ENCODE measurements at places on chromosomes 7 and 10.

DNA sequence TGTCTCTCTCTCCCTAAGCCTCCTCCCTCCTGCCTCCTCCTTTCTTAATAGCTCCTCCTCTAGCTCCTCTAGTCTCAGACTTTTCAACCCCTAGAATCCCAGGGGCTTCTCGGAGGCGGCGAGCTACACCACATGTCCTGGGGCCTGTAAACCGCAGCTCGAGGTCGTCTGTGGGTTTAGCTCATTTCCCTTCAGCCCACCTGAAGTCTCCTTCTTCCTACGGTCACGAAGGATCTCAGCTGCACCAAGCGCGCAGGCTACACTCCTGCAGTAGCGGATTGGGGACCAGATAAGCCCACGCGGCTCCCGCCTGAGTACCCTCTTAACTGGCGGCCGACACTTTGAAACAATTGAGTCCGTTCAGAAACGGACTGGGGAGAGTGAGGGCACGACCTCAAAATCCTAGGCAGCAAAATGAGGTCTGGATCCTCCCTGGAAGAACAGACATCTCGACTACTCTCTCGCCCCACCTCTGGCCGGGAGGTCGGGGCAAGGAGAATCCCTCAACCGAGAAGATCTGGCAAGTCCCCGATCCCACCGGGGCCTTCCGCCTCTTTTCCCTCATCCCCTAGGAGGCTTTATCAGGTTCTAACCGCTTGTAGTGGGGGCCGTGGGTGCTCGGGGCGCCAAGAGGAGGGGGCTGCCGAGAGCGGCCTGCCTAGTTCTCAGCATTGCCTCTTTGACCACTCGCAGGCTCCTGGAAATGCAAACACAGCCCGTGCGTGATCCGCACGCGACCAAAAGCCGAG is 1.3 kb upstream of the SORCS3 start:
- no peak for DNase-seq

DNA sequence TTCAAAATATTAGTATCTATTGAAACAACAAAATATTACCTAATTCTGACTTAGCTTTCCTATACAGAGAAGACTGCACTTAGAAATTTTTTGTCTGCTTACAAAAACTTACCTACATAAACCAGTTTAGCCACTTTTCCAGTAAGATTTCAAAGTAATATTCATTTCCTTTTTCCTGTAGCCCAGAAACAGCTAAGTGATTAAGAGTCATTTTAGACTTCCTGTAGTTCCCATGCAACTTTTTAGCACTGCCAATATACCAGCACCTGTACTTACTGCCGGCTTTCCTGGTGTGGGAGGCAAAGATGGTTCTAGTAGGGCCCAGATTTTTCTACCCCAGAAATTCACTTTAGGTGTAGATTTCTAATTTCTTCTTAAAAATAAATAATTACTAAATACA is 21.8 kb downstream of the NT5C2 start:
- DNase-seq: no peak

GRCh38 chr10:103193820-103194529 is 903 bp upstream of the NT5C2 start:
- no peak for DNase-seq

DNA sequence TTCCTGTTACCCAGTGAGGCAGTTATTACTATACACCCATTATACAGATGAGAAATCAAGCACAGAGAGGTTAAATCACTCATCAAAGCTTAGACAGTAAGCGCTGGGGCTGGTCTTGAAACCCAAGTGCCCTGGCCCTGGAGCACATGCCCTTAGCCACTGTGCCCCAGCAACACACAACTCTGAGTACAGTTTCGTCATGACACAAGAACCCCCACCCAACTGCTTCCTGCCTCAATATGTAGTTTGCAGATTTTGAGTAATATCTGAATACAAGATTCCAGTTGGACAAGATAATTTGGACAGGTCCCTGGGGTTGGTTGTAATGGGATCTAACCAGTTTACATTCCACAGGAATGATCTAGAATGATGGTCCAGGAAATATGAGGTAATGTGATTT is 62.8 kb downstream of the SH3PXD2A start:
- no peak for DNase-seq

DNA sequence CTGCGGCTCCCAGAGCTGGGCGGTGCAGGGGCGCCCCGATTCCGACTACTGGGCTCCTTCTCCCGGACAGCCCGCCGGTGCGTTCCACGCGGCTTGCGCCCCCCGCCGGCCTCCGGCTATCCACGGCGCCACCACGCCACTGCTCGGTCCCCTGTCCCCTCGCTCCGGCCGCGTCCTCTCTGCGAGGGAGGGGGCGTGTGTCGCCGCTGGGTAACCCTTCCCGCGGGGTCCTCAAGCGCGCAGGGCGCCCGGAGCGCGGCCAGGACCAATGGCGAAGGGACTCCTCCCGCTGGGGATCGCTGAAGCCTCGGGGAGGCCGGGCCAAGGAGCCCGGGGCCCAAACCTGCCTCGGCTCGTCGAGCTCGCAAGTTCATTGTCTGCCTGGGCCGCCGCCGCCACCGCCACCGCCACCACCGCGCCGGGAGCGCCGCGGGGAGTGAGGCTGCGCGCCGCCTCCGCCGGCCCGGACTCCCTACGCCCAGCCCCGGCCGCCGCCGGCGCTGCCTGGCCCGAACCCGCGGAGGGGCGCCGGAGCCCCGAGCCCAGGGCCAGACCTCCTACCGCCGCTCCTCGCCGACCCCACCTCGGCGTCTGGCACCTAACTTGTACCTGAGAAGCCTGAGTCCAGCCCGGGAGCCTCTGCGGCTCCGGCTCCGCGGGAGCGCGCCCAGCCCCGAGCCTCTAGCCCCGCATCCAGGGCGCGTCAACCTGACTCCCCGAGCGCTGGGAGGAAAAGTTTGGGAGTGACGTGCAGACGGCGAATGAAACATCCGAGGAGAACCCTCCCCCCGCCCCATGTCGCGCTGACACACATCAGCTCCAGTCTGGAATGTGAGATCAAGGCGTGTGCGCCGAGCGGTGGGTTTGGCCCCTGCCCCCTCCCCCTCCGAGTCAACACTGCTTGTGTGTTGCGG is at the start of gene CHST15:
Gene CHST15 (minus strand): TSS at position 739 of the 914 bp plus-strand sequence. CDS start 47,386 bp downstream, outside the sequence.
- DNase-seq: peak; percentile 58

DNA sequence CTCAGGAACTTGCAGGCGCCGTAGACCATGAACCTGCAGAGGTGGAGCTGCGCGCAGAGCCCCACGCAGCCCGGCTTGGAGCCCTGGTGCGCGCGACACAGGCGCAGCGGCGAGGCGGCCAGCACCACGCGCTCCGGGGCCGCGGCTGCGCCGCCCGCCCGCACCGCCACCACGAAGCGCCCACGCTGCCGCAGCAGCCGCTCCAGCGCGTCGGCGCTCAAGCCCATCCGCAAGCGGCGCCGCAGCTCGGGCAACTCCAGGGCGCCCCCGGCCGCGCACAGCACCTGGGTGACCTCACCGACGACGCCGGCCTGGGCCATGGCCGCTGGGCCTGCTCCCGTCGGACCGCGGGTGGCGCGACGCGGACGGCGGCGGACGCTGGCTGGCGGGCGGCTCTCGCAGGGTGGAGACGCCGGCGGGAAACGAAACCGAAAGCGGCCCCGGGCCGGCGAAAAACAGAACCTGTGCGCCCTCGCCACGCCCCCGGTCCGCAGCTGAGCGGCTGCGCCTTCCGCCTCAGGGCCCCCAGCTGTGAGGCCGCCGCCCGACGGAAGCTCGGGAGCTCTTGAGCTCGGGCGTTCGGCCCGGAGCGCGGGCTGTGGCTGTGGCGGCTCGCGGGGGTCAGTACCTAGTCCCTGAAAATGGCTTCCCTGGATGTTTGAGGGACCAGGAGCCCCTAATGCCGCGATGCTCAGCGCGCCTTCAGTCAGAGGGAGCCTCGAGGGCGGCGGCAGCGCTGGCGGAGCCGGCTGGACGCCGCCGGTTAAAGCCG is at the start of gene PARP12:
Gene PARP12 (minus strand): TSS at position 424 of the 772 bp plus-strand sequence. CDS start 104 bp downstream, at position 320.
- peak; percentile 60 for DNase-seq

DNA sequence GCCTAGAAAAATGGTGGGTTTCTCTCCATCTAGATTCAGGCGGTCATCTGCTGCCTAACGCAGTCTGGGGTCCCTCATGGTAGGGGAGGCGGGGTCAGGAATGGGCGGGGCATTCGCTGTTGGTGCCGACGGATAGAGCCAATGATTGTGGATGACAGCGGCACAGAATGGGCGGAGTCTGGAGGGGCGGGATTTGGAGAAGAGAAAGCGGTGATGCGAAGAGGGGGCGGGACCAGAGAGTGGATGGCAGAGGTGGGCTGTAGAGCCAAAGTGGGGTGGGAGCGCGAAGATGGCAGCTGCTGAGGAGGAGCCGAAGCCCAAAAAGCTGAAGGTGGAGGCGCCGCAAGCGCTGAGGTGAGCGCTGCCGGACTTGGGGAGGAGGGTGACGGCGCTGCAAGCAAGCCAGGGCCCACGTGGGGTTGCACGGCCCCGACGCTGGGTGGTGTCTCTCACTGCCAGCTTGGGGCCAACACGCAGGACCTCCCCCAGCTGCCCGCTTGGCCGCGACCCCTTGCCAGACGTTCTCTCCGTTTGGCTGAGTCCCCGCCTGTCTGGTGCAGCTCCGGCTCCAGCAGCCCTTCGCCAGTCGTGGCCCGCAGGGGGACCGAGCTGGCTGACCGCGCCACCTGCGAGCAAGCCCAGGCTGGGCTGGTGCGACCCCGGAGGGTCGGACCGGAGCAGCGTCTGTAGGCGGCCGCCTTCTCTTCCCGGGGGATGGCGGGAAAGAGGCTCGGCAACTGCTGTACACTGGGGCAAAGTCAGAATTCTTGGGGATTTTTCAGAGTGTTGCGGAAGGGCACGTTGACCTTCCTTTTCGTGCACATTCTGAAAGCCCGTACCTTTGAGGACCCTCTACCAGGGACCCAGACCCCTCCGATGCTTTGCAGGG is at the start of gene ADK:
Gene ADK (plus strand): TSS at position 232 of the 889 bp plus-strand sequence. CDS start 58 bp downstream, at position 290.
- peak; percentile 99 for DNase-seq

- no peak for DNase-seq
Observed at GRCh38 chr7:116439841-116440549, 59.5 kb upstream of the CAV2 start.

DNA sequence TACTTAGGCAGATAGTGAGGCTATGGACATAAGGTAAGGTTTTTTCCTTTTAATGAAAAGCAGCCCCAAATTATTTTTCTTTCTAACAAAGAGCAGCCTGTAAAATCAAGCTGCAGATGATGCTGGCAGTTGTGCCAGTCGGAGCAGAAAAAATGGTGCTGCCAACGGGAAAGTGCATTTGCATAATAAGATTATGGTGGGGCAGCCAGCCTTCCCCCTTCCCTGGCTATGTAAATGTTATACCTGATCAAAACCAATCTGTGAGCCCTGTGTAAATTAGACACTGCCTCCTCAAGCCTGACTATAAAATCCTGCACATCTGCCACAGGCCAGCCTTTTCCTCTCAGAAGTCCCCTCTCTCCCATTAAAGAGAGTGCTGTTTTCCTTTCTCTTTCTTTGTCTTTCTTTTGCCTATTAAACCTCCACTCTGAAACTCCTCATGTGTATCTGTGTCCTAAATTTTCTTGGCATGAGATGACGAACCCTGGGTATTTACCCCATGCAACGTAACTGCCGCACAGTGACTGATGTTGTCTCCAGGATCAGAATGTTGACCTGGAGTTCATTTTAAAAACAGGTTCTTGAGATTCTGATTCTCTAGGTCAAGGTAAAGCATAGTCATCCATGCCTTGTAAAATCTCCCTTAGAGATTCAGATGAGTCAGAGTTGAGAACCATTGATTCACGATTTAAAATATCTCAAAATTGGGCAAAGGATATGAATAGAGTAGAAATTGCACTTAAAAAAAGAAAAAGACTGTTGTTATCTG is 167.3 kb upstream of the C1GALT1 start:
- DNase-seq: no peak

DNA sequence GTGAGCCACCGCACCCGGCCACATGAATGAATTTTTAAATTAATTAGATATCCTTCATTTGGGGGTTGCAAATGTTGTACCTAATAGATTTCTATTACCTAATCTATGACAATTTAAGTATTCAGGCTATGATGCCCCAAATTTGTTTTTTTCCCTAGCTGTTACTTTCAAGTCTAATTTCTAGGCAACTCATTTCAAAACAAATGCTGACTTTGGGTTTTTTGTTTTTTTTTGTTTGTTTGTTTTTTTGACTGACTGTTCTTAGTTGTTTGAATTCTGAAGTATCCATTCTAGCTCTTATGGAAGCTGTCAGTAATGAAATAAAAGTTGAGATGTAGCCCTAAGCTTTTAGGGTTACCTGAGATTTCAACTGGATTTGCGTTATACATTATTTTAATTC is 62.3 kb downstream of the CREM start:
- no peak for DNase-seq

- no peak for DNase-seq
Observed at GRCh38 chr10:44983066-44983894, 4.7 kb upstream of the DEPP1 start.

DNA sequence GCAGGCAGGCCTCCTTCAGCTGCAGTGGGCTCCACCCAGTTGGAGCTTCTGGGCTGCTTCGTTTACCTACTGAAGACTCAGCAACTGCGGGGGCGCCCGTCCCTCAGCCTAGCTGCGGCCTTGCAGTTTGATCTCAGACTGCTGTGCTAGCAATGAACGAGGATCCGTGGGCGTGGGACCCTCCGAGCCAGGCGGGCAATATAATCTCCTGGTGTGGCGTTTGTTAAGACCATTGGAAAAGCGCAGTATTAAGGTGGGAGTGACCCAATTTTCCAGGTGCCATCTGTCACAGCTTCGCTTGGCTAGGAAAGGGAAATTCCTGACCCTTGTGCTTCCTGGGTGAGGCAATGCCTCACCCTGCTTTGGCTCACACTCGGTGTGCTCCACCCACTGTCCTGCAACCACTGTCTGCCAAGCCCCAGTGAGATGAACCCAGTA is 159.2 kb upstream of the FOXP2 start:
- no peak for DNase-seq

DNA sequence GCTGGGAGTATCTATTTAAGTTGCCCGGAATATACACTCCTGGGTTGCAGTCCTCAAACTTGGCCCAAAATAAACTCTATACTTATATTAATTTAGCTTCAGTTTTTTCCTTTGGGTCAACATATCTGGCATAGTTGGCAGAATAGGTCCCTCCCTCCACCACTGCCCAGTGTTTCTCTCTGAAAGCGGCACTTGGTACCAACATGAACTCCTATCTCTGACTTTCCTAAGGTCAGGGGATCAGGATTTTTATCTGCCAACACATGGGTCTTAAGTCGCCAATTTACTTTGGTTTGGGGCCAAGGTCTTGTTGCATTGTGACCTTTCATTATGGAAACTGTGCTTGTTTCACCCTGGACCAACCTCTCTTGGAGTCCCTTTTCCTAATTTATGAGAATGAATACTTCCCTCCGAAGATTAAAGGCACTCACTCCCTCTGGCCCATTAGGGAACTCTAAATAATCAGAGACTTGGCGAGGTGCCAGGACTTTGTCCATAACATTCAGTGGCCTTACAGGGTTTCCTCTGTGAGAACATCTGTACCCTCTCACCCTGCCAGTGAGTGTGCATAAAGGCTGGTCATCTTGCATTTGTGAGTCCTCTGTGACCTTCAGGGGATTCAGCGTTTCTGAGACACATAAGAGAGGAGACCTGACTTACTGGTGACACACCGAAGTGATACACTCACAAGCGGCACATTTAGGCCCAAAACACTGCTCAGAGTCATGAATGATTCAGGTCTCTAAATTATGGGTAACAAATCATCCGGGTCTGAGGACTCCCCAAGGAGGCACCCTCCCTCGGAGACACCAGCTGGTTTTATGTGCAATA is 19.7 kb upstream of the FKBP9 start:
- DNase-seq: no peak
